ENCODE measurements at places on chromosomes 2 and 18. TPM values are rescaled to one million over a fixed set of nuclear protein-coding genes. Genes with fewer than 3 reads are reported as not detected.
A peak's percentile ranks its signal among the peaks of the same experiment; 100 is the strongest.

DNA sequence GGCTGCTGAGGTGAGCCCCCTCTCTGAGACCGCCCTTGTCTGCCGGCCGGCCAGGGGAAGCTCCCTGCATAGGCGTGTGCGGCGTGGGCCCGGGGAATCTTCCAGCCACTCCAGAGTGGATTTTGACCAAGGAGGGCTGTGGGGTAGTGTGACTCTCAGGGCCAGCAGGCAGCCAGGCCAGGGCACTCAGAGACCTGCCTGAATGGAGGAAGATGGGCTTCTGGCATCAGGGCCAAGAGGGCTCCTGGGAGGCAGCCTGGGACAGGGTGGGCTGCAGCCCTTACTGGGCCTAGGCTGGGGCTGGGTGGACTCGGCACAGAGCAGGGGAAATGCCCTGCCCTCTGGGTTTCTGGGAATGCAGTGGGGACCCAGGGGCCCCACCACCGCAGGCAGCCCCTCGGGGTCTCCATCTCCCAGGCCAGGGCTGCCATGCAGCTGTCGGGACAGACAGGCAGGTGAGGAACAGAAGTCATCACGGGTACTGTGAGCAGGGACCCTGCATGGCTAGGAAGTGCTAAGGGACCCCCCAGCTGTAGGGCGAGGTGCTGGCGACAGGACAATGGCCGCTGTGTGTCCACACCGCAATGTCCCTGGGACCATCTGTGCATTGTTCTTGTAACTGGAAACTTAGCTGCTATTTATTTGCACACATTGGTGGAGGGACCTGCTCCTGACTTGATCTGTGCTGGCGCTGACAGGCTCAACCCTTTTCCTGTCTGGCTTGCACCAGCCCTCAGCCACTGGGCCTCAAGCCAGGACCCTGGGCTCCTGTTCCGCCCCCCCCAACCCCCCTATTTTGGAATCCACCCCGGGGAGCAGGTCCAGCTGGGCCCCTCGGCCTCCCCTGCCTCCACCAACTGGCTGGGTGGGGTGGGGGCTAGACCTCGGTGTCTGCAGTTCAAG is 4.1 kb downstream of the PDCD1 start:
- DNase-seq, result no peak

DNA sequence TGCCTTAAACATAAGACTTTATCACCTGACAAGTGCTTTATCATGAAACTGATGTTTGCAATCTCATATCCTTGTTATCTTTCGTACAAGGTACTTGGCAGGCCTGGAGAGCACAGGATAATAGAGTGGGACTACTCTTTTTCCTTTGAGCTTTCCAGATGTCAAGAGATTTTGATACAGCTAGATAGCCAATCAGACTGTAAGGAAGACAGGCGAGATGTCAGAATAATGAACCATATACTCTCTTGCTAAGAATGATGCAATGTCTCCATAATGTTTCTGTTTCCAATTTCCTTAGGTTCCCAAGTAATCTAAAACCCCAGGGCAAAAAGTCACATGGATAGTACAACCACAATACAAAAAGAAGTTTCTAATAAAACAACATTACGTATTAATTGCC is 313.1 kb downstream of the PDE11A start:
- no peak for DNase-seq

DNA sequence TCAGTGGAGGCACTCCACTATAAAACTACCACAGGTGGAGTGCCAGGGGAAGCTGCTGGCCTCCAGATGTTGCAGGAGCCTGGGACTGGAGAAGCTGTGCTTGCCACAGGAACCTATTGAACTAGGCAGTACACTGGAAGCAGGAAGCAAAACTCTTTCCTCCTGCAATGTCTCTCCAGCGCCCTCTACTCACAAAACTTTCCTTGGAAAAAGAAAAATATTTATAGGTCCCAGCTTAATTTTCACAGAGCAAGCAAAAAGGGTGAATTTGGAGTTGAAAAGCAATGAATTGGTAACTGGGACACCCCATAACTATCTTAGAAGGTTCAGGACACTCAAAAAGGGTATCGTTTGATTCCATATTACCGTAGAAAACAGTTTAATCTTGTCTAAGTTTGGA is 33.2 kb upstream of the REEP1 start:
- no peak for DNase-seq

DNA sequence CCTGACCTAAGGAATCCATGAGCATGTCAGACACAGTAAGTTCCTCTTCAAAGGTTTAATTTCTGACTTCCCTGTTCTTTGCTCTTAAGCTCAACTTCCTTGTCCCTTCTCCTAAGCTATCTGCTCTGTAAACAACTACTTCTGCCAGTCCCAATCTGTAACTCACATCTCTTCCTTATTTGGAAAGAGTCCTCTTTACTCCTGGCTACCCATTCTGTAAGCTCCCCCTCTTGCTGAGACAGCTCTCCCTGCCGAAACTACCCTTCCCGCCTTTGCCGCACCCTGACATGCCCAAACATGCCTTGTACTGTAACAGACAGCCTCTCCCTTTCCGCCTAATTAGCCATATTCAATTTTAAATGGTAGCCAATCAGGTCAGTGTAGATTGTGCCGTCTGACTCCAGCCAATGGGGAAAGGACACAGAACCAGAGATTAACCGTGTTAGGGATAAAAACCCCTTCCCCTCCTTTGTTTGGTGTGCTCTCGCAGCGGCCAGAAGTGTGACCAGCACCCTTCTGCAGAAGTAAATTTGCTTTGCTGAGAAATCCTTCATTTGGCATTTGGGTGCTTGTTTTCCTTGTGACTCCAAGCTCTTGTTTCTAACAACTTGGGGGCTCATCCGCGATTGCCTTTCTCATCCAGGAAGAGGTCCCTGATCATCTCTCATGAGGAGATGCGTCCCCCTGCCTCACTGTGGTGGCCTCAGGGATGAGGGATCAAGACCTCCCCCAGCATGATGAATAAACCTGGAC is 49.0 kb downstream of the PIAS2 start:
- DNase-seq, result no peak

CRIM1 gene
- 406 TPM for total RNA-seq

ATP8B1 gene
- total RNA-seq, result 38.8 TPM

DNA sequence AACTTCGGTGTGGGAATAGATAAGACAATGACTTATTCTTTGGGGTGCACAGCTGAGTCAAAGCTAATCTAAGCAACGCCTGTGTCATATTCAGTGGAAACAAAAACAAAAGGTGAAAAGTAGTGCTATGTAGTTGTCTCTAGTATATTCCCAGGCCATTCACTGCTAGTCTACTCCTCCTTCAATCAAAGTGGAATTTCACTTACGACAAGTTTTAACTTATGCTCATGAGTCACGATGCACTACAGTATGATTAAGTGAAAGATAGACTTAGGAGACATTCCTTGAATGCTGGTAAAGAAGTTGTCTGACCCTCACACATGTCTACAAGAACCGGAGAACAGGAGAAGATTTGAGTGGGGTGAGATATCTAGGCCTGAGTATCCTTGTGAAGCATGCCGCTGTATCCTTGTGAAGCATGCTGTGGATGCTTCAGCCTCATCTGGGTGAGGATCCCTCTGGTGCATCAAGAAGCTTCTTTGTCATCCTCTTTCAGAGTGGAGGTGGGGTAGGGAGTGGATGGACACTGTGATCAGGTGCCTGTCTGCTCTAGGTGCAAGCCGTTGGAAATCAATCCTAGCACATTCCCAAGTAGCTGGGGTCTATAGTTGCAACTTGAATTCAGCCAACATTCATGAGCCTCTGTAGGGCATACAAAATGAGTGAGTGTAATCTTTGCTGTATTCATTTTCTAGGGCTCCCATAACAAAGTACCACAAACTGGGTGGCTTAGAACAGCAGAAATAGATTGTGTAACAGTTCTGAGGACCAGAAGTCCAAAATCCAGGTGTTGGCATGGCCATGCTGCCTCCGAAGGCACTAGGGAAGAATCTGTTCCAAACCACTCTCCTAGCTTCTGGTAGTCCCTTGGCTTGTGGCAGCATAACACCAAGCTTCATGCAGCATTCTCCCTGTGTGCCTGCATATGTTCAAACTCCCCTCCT is 173.5 kb upstream of the FN1 start:
- peak; percentile 77 for DNase-seq

- no peak for DNase-seq
Measured at GRCh38 chr2:9652898-9653479, 22.2 kb upstream of the YWHAQ start.

- no peak for DNase-seq
Measured at GRCh38 chr18:23877371-23877770, 137.2 kb upstream of the TTC39C start.

CREG2 gene
- 0.62 TPM for total RNA-seq

MAL gene
- total RNA-seq, result not detected

- no peak for DNase-seq
Measured at GRCh38 chr2:15911686-15912085, 28.7 kb upstream of the MYCN start.

DNA sequence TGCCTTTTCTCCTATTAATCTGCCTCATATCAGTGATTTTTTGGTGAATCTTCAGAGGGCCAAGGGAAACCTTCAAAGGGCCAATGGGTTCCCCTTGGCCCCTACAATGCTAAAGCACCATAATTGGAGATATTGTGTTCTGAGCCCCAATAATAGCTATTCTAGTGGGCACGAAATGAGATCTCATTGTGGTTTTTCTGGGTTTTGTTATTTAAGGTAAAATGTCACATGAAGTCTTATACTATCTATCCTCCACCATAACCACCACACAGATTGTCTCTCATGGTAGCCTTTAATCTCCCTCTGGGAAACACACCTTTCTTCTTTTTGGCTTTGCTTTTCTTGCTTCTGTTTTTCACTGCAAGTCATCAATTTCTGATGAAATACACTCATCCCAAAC is 152.8 kb downstream of the B3GNT2 start:
- no peak for DNase-seq

GRCh38 chr2:153912798-153913396 is 41.2 kb downstream of the GALNT13 start:
- no peak for DNase-seq

- no peak for DNase-seq
Measured at GRCh38 chr2:178530625-178531142, 50.4 kb downstream of the PLEKHA3 start.

DNA sequence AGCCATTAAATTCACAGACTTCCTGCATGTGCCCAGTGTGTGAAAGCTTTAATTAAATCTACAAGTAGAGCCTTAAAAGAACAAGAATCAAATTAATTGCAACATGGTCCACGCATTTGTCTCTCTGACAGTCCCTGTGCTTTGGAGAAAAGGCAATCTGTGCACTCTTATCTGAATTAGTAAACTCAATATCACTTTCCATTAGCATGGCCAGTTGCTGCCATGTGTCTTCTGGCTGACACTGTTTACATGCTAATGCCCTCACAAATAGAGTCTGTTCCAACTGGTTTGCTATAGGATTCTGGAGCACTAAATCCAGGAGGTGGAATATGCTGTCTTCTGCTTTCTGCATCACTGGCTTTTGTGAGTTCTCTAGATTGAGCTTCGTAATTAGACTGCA is 434.5 kb upstream of the RAB12 start:
- DNase-seq, result no peak

GRCh38 chr18:23415515-23415914 is 37.6 kb upstream of the RIOK3 start:
- no peak for DNase-seq

DNA sequence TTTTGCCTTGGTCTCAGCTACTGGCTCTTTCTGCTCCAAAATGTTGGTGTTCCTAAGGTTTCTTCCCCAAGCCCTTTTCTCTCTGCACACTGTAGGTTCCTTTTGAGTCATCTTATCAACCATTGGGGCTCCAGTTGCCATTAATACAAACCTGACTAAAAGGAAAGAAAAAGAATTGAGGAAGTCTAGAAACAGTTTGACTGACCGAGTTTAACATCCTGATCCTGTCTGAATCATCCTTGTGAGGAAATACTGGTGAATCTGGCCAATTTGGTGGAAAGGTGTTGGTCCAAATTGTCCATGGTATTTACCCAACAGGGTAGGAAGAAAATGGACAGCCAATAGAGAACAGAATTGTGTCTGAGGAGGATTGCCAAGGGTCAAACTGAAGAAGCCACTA is 38.3 kb downstream of the CRYGD start:
- no peak for DNase-seq

ALLC gene
- not detected for total RNA-seq

- DNase-seq, result no peak
Measured at GRCh38 chr2:182447863-182448262, 21.0 kb upstream of the PDE1A start.

SCRN3 gene
- total RNA-seq, result 36.2 TPM

GRCh38 chr18:49161627-49162026 is 210.9 kb upstream of the SMAD7 start:
- DNase-seq, result no peak
